ENCODE measurements at places on chromosomes 16 and 17.

- H3K4me1 ChIP-seq: no peaks in the 10 kb centered on the region
- H3K36me3 ChIP-seq: no peaks in the 10 kb centered on the region
- no peak for DNase-seq
- no peaks in the 10 kb centered on the region for H3K27me3 ChIP-seq
- H3K27ac ChIP-seq: no peak overlapping the region
- H3K4me3 ChIP-seq: no peak overlapping the region
These were observed 231.2 kb downstream of the FOXL1 start for GRCh38 chr16:86809458-86809955.

DNA sequence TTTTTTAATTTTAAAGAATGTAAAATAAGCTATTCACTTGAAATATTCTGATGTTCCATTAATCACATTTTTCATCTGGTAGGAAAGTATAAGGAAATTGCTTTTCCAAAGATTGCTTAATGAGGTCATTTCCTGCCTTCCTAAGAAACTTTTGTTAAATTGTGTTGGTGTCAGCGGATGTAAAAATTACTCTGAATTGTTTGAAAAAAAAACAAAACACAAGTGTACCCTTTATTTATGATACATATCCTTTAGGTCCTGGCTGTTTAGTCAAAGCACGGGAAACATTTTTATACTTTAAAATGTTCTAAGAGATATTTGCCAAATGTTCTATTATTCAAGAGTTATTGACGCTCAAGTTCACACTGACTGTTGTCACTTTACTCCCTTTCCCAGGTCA is 1357.4 kb upstream of the GOT2 start:
- no peaks in the 10 kb centered on the region for H3K4me1 ChIP-seq
- H3K4me3 ChIP-seq: no peak overlapping the region

GRCh38 chr17:82603981-82604448 is 44.2 kb downstream of the WDR45B start:
- H3K27me3 ChIP-seq: no peaks in the 10 kb centered on the region
- H3K4me1 ChIP-seq: peaks cover 7% of the 10 kb centered on the region
- H3K36me3 ChIP-seq: no peaks in the 10 kb centered on the region
- no peak for DNase-seq
- H3K27ac ChIP-seq: no peak overlapping the region

GRCh38 chr17:40561294-40561870 is 3.9 kb downstream of the CCR7 start:
- no peaks in the 10 kb centered on the region for H3K27me3 ChIP-seq
- H3K27ac ChIP-seq: no peak overlapping the region
- H3K36me3 ChIP-seq: no peaks in the 10 kb centered on the region
- no peak for DNase-seq

DNA sequence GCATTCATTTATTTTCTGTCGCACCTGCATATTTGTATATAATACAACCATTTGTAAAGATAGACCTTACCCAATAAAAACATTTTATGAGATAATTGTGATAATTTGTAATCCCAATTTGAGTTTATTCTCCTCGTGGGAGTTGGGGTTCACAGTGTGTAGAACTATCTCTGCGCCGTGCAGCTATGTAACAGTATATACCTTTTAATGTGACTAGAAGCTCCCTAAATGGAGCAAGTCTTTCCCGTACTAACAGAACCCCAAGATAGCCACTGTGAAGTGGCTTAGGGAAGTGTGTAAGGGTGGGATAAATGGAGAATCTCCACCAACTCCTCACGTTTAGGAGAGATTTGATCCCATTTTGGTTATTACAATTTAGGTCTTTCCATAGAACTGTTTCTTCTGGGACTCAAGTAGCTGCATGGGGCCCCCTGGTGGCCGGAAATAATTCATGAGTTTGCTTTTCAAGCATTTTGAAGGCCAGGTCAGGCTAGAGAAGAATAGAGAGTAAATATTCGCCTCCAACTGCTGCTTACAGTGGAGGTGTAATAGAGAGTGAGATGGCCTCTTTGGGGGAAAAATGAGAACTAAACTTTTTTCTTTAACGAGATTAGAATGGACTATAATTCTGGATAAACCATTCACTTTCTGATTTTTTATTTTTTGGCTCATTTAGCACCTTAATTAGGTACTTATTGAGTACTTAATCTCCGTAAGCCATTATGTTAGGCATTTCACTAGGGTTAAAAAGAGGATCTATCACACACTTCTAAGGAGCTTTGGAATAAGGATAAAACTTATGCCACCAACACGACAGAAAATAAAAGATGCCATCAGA is 4.5 kb downstream of the TMEM100 start:
- peaks cover 3% of the 10 kb centered on the region for H3K27me3 ChIP-seq
- H3K4me3 ChIP-seq: no peak overlapping the region
- no peak overlapping the region for H3K27ac ChIP-seq
- H3K36me3 ChIP-seq: no peaks in the 10 kb centered on the region
- H3K4me1 ChIP-seq: peaks cover 12% of the 10 kb centered on the region
- DNase-seq: peak; percentile 75

DNA sequence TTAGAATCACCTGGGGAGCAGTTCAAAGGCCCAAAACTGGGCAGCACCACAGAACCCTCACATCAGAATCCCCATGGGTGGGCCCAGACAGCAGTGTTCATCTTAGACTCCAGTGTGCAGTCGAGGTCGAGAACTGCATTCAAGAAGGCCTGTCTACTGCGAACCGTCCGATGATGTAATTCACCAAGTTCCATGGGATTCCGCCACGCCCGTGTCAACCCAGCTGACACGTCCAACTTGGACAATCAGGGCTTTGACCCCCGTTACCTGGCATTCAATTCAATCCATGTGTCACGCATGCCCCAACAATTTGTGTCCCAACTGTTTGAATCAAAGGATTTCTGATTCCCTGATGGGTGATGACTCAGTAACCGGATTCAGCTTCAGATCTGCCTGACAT is 9.2 kb downstream of the HSBP1 start:
- H3K27ac ChIP-seq: no peak overlapping the region
- H3K4me3 ChIP-seq: no peak overlapping the region
- DNase-seq: no peak
- H3K27me3 ChIP-seq: no peaks in the 10 kb centered on the region
- H3K4me1 ChIP-seq: peaks cover 6% of the 10 kb centered on the region
- H3K36me3 ChIP-seq: peaks cover 14% of the 10 kb centered on the region

- peaks cover 50% of the 10 kb centered on the region for H3K4me1 ChIP-seq
- H3K36me3 ChIP-seq: no peaks in the 10 kb centered on the region
- peak overlapping the region; percentile 83 for H3K27ac ChIP-seq
- no peak for DNase-seq
- no peak overlapping the region for H3K4me3 ChIP-seq
These were observed 13.2 kb upstream of the BAIAP2 start for GRCh38 chr17:81021531-81022343.

DNA sequence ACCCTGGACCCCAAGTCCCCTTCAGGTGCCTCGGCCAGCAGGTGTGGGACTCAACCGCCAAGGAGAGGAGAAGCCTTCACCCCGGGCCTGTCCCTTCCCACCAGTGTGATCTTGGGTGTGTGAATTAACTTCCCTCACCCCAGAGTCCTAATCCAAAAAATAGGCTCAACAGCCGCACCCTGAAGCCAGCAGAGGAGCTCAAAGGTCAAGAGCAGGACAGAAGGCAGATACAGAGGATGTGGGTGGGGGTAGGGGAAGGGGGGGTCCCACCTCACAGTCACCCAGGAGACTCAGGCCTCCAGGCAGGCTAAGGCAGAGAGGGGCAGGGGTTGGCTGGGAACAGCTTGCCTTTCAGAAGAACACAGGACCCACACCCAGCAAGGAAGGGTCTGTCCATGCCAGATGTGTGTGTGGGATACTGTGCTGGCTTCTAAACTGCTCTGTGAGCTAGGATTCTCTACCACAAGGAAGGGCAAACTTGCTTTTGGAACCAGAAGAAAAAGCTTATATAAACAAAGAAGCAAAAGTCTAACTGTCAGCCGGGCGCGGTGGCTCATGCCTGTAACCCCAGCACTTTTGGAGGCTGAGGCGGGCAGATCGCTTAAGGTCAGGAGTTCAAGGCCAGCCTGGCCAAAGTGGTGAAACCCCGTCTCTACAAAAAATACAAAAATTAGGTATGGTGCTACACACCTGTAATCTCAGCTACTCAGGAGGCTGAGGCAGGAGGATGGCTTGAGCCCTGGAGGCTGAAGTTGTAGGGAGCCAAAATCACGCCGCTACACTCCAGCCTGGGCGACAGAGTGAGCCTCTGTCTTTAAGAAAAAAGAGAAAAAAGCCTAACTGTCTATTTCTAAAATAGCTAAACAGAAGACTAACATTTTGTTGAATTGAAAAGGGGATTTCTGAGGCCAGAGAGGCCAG is 4.6 kb downstream of the PIEZO1 start:
- peaks cover 40% of the 10 kb centered on the region for H3K27me3 ChIP-seq
- no peak overlapping the region for H3K4me3 ChIP-seq
- H3K4me1 ChIP-seq: peaks cover 15% of the 10 kb centered on the region
- no peaks in the 10 kb centered on the region for H3K36me3 ChIP-seq
- H3K27ac ChIP-seq: no peak overlapping the region

- H3K27ac ChIP-seq: no peak overlapping the region
- H3K27me3 ChIP-seq: peaks cover 6% of the 10 kb centered on the region
- no peaks in the 10 kb centered on the region for H3K36me3 ChIP-seq
- peaks cover 18% of the 10 kb centered on the region for H3K4me1 ChIP-seq
- no peak overlapping the region for H3K4me3 ChIP-seq
These were observed 4.4 kb downstream of the FMNL1 start for GRCh38 chr17:45225964-45226530.

DNA sequence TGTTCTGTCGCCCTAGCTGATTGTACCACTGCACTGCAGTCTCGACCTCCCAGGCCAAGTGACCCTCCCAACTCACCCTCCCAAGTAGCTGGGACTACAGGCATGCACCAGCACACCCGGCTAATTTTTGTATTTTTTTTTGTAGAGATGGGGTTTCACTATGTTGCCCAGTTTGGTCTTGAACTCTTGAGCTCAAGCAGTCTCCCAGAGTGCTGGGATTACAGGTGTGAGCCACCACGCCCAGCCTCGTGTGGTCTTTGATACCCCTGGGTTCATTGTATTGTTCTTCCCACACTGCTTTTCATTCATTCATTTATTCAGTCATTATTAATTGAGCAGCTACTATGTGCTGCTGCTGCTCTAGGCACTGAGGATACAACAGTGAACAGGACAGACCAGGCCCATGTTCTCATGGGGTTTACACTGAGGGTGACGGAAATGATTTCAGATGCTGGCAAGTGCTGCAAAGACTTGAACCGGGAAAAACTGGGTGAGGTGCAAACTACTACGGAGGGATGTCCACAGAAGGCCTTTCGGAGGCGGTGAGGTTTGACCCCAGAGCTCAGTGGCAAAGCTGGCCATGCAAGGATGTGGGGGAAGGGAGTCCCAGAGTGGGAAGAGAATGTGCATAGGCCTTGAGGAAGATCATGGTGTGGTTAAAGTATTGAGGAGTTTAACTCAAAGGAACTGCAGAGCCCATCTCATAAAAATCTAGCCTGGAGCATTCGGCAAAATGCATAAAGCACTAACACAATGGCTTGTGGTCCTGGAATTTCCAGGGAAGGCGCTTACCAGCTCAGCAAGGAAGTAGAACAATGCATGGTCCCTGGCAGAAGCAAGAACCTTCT is 10.9 kb downstream of the ABCC1 start:
- no peak overlapping the region for H3K4me3 ChIP-seq
- H3K27ac ChIP-seq: peak overlapping the region; percentile 5
- H3K4me1 ChIP-seq: peaks cover 43% of the 10 kb centered on the region

DNA sequence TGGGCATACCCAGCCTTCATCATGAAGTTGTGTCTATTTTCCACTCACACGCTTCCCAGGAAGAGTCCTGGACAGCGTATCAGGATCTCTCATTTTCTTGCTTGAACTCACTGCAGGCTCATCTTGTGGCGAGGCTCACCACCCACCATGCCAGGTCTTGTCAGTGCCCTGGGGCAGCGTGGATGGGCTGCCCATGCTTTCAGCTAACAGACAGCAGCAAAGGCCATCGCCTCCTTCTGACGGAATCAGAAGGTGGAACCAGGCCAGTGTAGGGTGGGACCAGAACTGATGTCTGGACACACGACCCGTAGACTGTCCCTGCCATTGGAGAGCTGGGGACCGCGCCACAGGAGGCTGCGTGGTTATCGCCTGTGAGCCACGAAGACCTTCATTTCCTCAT is 169.4 kb downstream of the FOXL1 start:
- DNase-seq: peak; percentile 13
- H3K27ac ChIP-seq: no peak overlapping the region
- no peak overlapping the region for H3K4me3 ChIP-seq
- H3K36me3 ChIP-seq: no peaks in the 10 kb centered on the region
- H3K27me3 ChIP-seq: no peaks in the 10 kb centered on the region
- H3K4me1 ChIP-seq: no peaks in the 10 kb centered on the region

- H3K36me3 ChIP-seq: no peaks in the 10 kb centered on the region
- DNase-seq: peak; percentile 98
- peak within 1 kb of the TSS; percentile 93 for H3K27ac ChIP-seq
- peaks cover 14% of the 10 kb centered on the region for H3K4me1 ChIP-seq
These were observed at the start of gene MRM1 for GRCh38 chr17:36601303-36602029. TSS of gene MRM1 (plus strand) at chr17:36601583. CDS start at chr17:36601811, 228 bp downstream.

DNA sequence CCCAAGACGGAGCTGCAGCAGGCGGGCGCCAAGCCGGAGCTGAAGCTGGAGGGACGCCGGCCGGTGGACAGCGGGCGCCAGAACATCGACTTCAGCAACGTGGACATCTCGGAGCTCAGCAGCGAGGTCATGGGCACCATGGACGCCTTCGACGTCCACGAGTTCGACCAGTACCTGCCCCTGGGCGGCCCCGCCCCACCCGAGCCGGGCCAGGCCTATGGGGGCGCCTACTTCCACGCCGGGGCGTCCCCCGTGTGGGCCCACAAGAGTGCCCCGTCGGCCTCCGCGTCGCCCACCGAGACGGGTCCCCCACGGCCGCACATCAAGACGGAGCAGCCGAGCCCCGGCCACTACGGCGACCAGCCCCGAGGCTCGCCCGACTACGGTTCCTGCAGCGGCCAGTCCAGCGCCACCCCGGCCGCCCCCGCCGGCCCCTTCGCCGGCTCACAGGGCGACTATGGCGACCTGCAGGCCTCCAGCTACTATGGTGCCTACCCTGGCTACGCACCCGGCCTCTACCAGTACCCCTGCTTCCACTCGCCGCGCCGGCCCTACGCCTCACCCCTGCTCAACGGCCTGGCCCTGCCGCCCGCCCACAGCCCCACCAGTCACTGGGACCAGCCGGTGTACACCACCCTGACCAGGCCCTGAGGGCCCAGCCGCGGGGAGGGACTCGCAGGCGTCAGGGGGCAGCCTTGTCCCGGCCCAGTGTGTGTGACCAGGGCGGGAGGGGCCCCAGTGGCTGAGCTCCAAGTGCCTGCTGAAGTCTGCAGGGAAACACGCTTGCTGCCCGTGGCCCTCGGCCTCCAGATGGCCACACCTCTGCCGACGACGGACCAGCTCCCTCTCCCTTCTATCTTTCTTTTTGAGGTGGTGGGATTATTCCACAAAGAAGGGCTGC is 3.4 kb downstream of the SOX8 start:
- H3K36me3 ChIP-seq: no peaks in the 10 kb centered on the region
- peaks cover 7% of the 10 kb centered on the region for H3K4me1 ChIP-seq
- H3K4me3 ChIP-seq: no peak overlapping the region
- DNase-seq: no peak
- H3K27ac ChIP-seq: no peak overlapping the region

DNA sequence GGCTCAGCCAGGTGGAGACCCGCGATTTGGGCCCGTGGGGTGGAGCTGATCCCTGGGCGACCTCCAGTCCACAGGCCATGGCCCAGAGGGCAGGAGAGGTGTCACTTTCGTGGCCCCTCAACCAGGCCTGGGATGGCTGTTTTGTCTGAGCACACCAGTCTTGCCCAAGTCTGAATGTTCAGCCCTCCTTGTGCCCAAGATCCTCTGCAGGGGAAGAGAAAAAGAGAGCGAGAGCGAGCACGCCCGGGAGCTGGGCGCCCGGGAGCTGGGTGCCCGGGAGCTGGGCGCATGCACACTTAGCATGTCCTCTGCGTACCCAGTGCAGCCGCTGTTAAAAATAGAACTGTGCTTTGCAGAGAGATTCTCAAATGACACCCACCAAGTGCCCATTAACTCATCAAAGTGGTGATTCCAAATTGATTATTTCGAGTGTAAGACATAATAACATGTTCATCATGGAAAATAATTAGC is 403.3 kb upstream of the TNRC6C start:
- no peaks in the 10 kb centered on the region for H3K36me3 ChIP-seq
- DNase-seq: no peak
- no peaks in the 10 kb centered on the region for H3K27me3 ChIP-seq
- peak overlapping the region; percentile 47 for H3K4me3 ChIP-seq
- peak overlapping the region; percentile 32 for H3K27ac ChIP-seq

Measured in psoas muscle (tissue), 8 donors.